ENCODE measurements at places on chromosomes 1 and 21.

DNA sequence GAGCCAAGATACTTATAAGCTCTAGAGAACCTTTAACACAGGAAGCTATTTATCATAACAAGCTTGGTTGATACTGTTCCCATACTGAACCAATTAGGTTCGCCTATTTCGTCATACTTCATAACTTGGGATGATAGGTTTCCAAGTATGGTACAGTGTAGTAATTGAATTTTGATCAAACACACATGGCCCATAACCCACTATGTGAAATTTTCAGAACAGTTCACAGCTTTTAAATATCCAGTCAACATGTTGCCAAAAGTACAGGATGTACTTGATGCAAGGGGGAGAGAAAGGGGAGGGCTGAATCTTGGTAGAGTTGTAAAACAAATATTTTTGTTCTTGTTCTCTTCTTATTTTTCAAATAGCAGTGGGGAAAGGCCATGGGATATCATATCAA, 86.6 kb downstream of the TM2D1 start:
- DNase-seq: no peak

DNA sequence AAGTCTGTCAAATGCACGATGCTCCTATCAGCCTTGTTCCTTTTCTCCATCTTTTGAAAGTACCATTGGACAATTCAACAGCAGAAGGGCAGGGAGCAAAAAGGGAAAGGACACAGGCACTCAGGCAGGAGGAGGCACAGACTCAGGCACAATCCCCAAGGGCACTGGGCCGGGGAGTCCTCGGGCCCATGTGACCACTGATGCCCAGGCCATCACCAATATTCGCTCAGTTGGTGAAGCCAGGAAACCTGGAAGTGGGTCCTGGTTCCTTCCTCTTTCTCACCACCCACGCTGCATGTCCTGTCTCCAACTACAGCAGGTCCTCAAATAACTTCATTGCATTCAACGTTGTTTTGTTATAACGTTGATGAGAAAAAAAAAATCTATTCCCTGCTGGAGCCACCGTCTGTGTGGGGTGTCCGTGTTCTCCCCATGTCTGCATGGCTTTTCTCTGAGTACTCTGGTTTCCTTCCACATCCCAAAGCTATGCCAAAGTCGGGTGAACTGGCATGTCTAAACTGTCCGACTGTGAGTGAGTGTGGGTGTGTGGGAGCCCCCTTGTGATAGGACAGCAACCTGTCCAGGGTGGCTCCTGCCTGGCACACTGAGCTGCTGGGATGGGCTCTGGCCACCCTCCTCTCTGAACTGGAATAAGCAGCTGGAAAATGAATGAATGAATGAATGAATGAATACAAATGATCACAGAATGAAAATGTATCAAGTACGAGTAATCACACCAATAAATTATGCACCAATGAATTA, 12.5 kb downstream of the NID1 start:
- DNase-seq: no peak

- peak; percentile 83 for DNase-seq
Measured at GRCh38 chr1:87131809-87132283, 196.8 kb upstream of the LMO4 start.

- no peak for DNase-seq
Measured at GRCh38 chr1:227225715-227226346, 92.5 kb downstream of the CDC42BPA start.

DNA sequence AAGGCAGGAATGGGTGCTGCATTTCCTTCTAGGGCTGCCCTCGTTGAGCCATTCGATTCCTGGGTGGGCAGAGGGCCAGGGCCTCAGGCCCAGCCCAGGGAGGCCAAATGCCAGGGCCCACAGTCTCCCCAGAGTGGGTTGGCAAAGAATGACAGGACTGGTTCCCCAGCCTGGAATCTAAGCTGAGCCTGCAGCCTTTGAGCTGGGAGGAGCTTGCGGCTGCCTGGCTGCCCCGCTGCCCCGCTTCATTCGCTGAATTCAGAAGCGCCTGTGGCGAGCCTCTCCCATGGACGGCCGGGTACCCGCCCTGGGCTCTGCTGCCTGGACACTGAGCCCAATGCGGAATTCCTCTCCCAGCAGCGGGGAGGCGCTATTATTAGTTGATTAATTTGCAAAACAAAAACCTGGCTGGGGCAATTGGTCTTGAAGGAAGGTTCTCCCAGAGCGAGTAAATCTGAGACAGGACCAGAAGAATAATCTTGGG, 32.3 kb upstream of the TARDBP start:
- no peak for DNase-seq
